GM12878 (cell line): ENCODE measurements at places on chromosomes 5 and 9. TPM values are rescaled to one million over a fixed set of nuclear protein-coding genes. Genes with fewer than 3 reads are reported as not detected.
A peak's percentile ranks its signal among the peaks of the same experiment; 100 is the strongest.

- peaks cover 52% of the 10 kb centered on the region for H3K4me1 ChIP-seq
- peak overlapping the region; percentile 71; the same call in 1 of the 2 replicates for H3K27ac ChIP-seq
- no peaks in the 10 kb centered on the region for H3K27me3 ChIP-seq
- no peak overlapping the region for H3K4me3 ChIP-seq
Observed at GRCh38 chr5:160456480-160457177, 35.0 kb downstream of the PTTG1 start.

DNA sequence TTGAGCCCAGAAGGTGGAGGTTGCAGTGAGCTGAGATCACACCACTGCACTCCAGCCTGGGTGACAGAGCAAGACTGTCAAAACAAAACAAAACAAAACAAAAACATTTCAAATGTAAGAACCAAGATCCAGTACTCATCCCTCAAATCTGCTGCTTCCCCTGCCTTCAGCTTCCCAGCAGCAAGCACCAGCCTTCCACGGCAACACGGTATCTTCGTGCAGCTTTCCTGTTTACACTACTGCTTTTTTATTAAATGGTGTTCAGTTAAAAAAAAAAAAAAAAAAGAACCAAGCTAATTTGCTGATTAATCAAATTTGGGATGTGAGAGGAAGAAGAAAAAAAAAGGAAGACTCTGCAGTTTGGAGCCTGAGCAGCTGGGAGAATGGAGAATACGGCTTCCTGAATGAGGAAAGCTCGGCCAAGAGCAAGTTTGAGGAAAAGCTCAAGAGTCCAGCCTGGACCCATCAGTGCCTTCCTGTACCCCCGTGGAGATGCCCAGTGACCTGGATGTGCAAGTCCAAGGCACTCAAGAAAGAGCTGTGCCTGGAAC lies 28.0 kb upstream of the SLC2A8 start:
- H3K27me3 ChIP-seq: no peaks in the 10 kb centered on the region
- DNase-seq: no peak
- no peaks in the 10 kb centered on the region for H3K4me1 ChIP-seq
- H3K27ac ChIP-seq: no peak overlapping the region

- no peak for DNase-seq
- H3K27ac ChIP-seq: no peak overlapping the region
- H3K4me3 ChIP-seq: no peak overlapping the region
- H3K27me3 ChIP-seq: no peaks in the 10 kb centered on the region; the same call in 1 of the 2 replicates
Observed at GRCh38 chr9:78023003-78023741, 8.4 kb downstream of the GNAQ start.

DNA sequence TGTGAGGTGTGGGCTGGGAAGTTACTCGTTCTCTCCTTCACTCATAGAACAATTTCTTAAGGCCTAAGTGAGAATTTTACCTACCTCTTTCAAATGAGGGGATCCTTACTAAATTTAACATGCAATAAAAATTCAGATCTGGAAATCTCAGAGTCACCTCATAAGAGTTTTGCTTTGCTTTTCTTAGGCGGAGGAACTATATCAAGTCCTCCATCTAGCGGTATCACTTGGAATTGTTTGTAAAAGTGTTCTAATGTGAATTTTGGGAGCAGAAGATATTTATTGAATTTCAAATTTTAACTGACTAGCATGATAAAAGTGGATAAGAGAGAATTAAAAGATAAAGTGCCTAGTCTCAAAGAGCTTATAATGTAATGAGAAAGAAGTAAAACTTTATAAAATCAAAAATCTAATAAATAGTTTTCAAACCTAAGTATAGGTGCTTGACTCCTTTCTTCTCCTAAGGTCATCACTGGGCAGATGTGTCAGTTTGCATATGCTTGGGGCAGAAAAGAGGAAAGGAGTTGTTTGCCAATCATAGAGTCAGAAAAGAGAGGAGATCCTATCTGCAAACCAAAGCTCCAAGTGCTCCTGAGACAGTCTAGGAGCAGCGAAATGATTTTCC lies 145.7 kb upstream of the DAB2 start:
- no peak overlapping the region for H3K27ac ChIP-seq
- H3K4me3 ChIP-seq: no peak overlapping the region
- H3K27me3 ChIP-seq: no peaks in the 10 kb centered on the region
- no peaks in the 10 kb centered on the region for H3K36me3 ChIP-seq
- H3K4me1 ChIP-seq: no peaks in the 10 kb centered on the region
- DNase-seq: no peak

Gene RCL1
- 45.0 and 46.8 TPM in 2 replicates for polyA plus RNA-seq

Gene GABRB2
- 0.25 and 0.49 TPM in 2 replicates for polyA plus RNA-seq

Gene UAP1L1
- polyA plus RNA-seq: 2.6 and 5.4 TPM in 2 replicates
